ENCODE measurements at places on chromosomes 2 and 18. TPM values are rescaled to one million over a fixed set of nuclear protein-coding genes. Genes with fewer than 3 reads are reported as not detected.

The OTX1 gene
- polyA plus RNA-seq, result not detected

The LRATD1 gene
- polyA plus RNA-seq, result not detected

The LTBP1 gene
- 0.67 TPM for polyA plus RNA-seq

The CFAP53 gene
- not detected for polyA plus RNA-seq

The UPP2 gene
- not detected for polyA plus RNA-seq

The SPC25 gene
- polyA plus RNA-seq, result not detected

The PROM2 gene
- not detected for polyA plus RNA-seq

The ILKAP gene
- polyA plus RNA-seq, result 51.4 TPM

The TSPYL6 gene
- 0.17 TPM for polyA plus RNA-seq

The SLC9A2 gene
- polyA plus RNA-seq, result not detected

The CDKL4 gene
- not detected for polyA plus RNA-seq

The XPO1 gene
- 39.0 TPM for polyA plus RNA-seq

The ESPNL gene
- polyA plus RNA-seq, result not detected

The EIF5B gene
- polyA plus RNA-seq, result 10.2 TPM

The UCN gene
- not detected for polyA plus RNA-seq

The AQP12B gene
- not detected for polyA plus RNA-seq

The ASAP2 gene
- 0.09 TPM for polyA plus RNA-seq

The MARCHF7 gene
- 217 TPM for polyA plus RNA-seq

The CFC1 gene
- not detected for polyA plus RNA-seq

The XDH gene
- polyA plus RNA-seq, result not detected

The DNER gene
- polyA plus RNA-seq, result not detected
